ENCODE measurements at places on chromosomes 4 and X.

- no peak for DNase-seq
Observed at GRCh38 chr4:53497487-53498244, 93.6 kb downstream of the LNX1 start.

DNA sequence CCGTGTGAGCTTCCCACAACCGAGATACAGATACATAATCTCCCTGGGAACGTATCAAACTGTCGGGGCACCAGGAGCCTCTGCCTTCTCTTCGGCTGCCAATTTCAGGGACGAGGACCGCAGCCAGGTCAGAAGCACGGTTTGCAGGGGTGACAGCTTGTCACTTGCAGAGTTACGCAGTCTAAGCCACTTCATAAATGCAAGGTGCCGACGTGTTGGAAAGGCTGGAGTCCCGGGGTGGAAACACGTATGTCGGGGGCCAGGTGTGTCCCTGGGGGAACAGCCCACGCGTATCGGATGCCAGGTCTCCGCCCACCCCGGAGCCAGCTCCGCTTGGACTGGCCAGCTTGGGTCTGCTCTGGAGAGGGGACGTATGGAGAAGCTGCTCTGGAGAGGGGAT is 76.3 kb upstream of the SHOX start:
- no peak for DNase-seq

DNA sequence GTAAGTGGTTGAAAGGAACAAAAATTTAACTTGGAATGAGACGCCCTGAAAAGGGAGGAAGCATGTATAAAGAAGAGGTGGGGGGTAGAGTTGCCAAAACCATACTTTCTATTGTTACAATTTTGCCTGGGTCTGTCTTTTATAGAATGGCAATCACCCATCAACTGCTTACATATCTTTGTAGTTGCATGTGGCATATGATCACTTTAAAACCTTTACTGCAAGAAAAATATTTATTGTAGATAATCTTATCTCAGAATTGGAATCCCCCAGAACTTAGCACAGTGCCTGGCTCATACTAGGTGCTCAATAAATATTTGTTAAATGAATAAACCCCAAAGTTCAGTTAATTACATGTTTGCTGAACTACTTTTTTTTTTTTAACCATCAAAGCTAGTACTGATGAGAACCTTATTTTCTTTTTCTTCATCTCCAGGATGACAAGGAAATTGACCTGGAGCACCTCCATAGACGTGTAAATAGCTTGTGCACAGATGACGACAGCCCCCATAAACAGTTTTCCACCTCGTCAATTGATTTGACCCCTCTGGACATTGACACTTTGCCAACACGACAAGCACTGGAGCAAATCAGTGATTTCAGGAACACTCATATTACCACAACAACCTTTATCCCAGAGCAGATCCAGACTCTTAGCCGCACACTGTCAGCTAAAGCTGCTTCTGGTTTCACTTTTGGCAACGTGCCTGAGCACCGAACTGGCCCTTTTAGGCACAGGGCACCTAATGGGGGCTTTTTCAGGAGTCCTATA is 56.7 kb upstream of the ATOH1 start:
- no peak for DNase-seq

- no peak for DNase-seq
Observed at GRCh38 chr4:104447294-104447693, 47.4 kb downstream of the CXXC4 start.

DNA sequence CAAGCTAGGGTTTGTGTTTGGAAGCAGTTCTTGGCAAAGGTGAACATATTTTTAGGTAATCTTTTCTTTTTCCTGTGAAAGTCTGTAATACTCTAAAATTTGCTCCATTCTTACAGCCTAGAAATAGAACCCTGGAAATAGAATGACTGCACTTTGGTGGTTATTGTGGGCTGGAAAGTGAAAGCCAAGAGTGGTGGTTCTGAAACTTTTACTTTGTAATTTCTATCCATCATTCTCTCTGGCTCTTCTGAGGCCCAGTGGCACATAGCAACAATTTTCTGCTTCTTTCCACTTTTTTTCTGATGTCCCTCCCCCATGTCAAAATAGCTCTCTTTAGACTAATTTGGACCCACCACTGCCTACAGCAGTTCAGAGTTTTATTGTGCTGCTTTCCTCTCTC is 300.4 kb upstream of the RPS6KA3 start:
- DNase-seq: no peak

DNA sequence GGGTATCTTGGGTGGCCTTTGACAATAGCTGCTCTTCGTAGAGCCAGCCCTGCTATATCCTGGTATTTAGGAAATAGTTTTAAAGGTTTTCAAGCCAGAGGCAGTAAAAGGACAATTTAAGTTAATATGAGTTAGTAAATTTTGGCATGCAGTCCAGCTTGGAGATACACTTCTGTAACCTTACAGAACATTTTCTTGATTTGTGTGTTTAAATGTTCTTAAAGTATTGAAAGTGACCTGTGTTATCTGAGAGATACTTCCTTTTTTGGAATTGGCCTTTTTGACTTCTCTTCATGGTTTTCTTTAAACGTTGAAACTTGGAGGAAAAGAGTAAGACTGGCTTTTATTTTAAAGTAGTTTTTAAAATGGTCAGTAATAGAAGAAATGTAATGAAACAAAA is 25.5 kb downstream of the PDLIM5 start:
- no peak for DNase-seq

GRCh38 chr4:121829511-121829910 is 5.8 kb upstream of the CCNA2 start:
- no peak for DNase-seq

DNA sequence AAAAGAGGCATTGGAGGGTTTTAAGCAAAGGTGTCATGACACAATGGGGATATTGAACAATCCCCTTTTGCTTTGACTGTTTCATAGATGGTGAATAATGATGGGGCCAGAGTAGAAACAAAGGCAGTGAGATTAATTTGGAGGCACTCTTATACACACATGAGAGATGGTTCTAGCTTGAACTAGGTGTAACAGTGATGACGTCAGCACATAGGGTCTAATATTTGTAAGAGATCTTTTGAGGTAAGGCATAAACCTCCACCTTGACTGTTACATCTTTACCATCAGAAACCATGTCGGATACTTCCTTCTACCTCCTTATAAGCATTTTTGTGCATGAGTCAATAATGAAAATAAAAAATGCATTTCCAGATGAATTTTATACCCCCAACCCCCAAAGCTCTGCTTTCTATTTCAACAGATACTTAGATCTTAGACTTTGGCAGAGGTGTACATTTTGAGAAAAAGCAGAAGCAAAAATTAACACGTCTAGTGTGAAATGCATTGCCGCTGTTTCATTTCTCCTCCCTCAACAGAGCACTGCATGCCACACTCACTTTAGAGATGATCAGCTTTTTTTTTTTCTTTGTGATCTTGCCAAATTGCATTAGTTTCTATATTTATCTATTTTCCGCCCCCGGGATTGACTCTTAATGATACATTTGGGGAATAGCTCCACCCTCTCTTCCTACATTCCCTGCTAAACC is 87.2 kb downstream of the HS3ST1 start:
- no peak for DNase-seq

- DNase-seq: no peak
Observed at GRCh38 chr4:187479511-187479910, 516.1 kb upstream of the ZFP42 start.

DNA sequence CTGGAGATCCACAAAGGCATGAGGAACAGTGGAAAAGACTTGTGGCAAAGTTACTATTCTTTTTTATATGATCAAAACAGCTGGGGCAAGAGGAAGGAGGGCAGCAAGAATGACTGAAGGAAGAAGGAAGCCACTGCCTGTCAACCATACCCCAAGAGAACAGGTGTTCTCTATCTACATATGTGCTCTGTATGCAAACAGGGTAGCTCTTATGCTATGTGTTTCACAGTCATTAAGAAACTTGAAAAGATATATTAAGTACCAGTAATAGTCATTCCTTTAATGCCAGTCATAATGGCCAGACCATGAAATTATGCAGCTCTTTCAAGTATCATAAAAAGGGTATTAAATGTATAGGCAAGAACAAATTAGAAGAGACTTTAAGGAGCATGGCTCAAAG is 363.9 kb downstream of the KLHL13 start:
- no peak for DNase-seq

GRCh38 chr4:111028795-111029194 is 405.9 kb upstream of the PITX2 start:
- no peak for DNase-seq

DNA sequence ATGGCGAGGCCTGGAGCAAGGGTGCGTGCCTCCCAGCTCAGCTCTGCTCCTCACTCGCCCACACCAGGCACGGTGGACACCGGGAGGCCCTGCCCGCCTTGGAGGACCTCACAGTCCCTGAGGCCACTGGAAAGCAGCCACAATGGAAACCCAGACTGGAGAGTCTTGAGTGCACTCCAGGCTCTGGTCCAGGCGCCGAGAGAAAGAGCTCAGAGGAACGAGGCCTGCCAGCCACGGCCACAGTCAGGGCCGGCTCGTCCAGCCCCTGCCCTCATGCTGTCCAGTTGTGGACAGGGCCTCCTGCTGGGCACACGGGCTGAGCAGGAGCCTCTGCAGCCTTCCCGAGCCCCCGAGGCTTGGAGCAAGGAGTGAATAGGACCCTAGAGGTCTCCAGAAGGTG is 53.3 kb upstream of the GRPEL1 start:
- no peak for DNase-seq

DNA sequence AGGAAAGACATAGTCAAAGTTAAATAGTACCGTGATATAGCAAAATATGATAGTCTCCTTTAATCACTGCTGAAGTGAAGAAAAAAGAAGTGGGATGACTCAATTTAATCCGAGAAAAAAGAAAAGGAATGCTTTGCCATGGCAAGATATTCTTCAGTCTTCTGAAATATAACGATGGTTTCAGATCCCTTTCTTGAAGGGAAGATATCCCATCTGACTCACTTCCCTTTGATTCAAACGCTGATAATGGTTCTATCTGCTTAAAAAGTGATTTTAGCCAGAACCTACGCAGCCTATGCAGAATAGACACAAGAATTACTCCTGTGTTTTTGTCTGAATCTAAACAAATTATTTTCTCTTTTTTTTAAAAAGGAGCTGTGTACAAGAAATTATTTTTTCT is 68.1 kb upstream of the FTHL17 start:
- DNase-seq: no peak

- no peak for DNase-seq
Observed at GRCh38 chrX:25726539-25726938, 411.6 kb upstream of the MAGEB18 start.

- DNase-seq: no peak
Observed at GRCh38 chr4:41209187-41209586, 5.2 kb downstream of the APBB2 start.

DNA sequence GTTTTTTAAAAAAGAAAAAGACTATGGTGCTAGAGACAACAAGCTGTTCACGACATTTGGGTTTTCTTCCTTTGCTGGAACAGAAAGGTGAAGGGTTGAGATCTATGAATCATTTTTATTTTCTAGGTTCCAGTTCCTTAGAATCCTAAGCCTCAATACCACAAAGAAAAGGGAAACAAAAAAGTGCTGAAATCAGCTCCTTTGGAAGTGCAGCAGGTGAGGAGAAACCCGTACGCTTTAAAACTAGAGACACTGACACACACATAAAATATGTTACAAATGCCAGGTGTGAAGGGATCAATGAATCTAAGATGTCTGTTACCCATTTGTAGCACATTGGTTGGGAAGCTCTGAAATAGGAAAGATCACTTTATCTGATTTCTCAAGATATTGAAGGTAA is 125.2 kb downstream of the AREG start:
- no peak for DNase-seq

- no peak for DNase-seq
Observed at GRCh38 chr4:104719539-104720230, 225.0 kb upstream of the CXXC4 start.

DNA sequence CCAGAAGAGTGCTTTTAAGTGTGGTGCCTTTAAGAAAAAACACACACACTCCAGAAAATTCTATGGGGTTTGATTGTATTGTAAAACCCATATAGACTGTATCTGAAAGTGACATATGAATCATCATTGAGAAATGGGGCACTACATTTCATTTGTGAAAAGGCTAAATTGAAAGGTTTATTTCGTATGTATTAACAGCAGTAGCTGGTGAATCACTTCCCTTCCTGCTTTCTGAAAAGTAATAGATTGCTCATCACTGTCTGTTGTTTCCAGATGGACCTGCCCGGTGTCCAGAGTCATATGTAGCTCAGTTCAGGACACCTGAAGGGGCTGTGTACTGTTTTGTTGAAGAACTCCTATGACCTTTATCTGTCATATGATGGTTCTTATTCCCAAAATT is 28.1 kb upstream of the HPRT1 start:
- no peak for DNase-seq

DNA sequence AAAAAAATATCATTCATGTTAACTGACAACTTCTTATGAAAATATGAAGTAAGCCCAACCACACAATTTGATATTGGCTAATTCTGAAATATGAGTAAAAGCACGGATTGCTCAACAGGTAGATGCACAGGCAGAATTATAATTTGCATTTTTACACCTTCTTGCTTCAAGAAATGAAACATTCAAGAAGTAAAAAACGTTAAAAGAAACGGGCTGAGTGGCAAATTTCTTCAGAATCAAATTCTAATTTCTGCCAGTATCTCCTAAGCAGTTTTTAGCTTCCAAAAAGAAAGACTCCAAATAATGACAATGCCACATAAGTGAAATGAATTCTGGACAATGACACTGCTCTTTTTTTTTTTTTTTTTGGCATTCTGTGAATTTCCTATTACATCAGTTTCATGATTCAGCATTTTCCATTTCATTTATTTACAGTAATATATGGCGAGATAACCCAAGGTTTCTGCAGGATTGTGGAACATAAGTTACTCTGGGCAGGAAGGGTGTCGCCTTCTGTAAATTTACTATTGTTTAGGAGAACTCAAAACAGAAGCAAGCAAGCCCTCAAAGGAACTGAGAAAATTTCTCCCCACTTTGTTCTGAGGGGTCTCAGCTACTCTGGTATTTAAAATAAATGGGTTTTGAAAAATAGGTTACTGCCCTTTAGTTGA is 1.4 kb downstream of the SEL1L3 start:
- no peak for DNase-seq

GRCh38 chrX:14528629-14529289 is 577 bp upstream of the GLRA2 start:
- no peak for DNase-seq

- DNase-seq: no peak
Observed at GRCh38 chrX:103153661-103154060, 60.7 kb upstream of the NXF3 start.

- no peak for DNase-seq
Observed at GRCh38 chr4:26030260-26030667, 116.2 kb downstream of the SMIM20 start.

DNA sequence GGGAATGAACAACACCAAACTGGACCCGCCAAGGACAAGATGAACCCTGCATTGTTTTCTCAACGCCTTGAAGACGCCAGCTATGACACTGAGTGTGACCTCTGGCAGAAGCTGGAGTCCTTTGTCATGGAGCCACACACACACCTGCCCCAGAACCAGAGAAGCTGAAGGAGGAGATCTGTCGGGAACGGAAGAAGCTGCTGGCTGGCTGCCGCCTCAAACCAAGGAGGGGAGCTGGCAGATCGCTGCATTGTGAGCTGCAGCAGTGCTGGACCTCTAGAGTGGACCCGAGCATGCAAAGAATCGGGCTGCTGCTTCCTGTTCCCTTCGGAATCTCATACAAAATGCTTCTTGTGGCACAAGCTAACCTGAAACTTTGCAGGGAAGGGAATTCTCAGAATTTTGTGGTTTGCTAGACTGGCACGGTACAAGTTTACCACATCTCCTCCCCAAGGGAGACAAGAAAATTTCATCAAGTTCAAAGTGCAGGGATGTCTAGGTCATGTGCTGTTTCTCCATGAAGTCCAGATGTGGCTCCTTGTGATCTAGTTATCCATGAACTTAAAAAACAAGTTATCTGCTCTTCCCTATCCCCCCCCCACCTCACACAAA is 23.4 kb upstream of the GLRB start:
- no peak for DNase-seq

GRCh38 chrX:27660878-27661277 is 70.7 kb downstream of the DCAF8L2 start:
- DNase-seq: no peak
